ENCODE measurements at places on chromosomes 7 and 10.

DNA sequence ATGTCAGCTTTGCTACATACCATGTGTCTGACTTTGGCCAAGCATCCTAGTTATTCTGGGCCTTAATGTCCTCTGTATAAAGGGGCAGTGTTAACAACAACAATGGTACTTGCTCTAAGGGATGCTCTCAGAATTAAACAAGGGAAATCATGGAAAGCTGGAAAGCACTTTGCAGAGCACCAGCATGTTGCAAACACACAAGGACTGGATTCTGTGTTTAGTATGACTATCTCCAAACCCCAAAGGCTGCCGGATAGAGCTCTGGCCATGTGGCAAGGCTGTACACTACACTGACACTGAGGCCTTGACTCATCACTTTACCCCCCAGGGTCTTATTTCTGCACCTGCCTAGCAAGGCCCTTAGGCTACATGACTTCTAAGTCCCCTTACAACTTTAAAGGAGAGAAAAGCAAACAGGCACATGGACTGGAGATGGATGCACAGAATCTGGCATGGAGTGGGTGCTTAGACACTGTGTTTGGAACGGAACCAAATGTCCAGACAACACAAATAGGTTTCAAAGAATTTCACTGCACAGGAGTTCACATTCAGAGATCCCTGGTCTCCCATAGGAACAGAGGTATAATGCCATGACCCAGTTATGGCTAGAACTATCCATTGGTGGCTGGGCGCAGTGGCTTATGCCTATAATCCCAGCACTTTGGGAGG is 74.6 kb downstream of the FAM13C start:
- no peak for DNase-seq

- DNase-seq = no peak
Observed at GRCh38 chr7:101681170-101682007, 52.3 kb upstream of the MYL10 start.

DNA sequence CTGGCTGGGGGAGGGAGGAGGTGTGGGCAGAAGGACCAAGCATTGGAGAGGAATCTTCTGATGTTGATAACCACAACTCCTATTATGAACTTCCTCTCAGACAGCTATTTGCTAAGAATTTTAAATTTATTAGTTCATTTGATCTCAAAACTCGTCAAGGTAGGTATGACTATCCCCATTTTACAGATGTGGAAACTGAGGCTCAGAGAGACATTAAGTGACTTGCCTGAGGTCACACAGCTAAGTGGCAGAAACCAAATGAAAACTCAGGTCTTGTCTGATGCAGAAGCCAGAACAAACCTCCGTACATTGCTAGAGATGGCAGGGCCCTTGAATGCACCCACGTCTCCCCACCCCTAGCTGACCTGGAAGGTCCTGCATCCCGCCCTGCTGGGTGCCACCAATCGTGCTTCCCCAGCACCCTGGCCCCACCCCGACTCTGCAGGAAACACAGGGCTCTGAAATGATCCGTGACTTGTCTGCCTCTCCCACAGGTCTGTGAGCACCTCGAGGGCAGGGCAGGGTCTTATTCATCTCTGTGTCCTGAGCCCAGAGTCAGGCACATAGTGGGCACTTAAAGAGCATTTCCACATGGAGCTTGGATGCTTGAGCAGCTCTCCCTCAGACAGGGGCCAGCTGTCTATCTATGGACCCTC is 5.6 kb upstream of the PALD1 start:
- DNase-seq = no peak

- no peak for DNase-seq
Observed at GRCh38 chr7:77442636-77443035, 26.5 kb upstream of the GSAP start.

DNA sequence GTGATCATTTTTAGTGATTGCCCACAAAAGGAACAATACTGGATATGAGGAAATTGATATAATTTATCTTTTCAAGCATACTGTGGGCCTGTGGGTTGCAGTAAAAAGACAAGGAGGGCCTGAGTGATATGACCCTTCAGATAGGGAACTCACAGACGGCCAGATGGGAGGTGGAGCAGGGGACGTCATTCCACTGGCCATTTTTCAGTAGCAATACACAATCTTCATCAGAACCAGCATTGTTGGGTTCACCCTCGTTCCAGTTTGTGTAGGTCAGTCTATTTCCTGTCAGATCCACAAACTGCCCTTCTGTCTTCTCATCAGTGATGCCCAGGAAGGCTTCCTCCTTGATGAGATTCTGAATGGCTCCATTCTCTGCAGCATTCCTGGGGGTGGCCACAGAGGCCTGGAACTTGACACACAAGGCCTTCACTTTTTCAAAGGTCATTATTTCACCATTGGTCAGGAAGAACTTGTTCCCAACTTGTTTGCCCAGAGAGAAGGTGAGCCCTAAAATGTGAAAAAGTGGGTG is 4.5 kb downstream of the MBL2 start:
- no peak for DNase-seq

DNA sequence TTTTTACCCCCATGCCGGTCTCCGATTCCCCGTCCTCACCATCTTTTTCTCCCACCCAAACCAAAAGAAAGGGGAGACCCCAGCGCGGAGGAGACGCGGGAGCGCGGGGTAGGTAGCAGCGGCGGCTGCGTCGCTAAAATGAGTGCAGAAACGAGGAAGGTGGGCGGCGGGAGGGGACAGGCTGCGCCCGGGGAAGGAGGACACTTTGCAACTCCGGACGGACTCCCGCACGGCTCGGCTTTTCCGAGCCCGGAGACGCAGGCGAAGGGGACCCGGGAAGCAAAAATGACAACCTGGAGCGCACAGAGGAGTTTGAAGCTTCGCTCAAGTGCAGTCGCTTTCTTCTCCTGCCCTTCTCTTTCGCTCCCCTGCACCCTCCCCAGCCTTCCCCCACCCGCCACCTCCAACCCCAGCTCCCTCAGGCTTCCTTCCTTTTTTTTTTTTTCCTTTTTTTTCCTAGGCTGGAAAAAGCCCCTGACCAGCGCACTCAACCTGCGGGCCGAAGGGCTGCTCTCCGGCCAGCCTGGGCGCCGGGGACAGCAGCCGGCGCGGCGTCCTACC is 453 bp downstream of the SFMBT2 start:
- DNase-seq = no peak

GRCh38 chr10:71850021-71850742 is 869 bp downstream of the PSAP start:
- no peak for DNase-seq

DNA sequence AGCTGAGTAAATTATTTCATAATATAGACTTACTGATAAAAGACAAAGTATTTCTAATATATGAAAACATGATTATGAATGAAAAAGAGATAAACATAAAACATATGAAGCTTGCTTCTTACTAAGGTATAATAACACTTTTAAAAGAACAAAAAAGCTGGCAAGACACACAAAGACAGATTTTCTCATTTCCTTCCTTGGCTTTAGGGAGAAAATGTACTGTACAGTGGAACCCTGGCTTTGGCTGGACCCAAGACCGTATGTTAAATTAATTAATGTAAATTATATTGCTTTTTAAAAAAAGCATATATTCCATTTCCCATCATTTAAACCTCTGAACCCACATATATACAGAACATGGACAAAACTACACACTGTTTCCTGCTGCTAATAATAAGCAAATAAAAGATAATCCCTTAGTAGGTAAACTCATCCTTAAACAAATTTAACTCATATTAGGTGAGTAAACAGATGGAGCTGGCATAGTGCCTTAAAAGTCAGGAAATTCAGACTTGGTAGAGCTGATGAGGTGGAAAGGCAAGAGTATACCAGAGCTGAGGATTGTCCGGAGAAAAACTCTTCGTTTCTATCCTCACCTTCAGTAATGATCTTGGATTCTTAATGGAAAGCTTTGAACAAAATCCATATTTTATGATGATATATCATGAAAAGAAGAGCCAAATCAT is 1016.4 kb upstream of the KCND2 start:
- DNase-seq = no peak

DNA sequence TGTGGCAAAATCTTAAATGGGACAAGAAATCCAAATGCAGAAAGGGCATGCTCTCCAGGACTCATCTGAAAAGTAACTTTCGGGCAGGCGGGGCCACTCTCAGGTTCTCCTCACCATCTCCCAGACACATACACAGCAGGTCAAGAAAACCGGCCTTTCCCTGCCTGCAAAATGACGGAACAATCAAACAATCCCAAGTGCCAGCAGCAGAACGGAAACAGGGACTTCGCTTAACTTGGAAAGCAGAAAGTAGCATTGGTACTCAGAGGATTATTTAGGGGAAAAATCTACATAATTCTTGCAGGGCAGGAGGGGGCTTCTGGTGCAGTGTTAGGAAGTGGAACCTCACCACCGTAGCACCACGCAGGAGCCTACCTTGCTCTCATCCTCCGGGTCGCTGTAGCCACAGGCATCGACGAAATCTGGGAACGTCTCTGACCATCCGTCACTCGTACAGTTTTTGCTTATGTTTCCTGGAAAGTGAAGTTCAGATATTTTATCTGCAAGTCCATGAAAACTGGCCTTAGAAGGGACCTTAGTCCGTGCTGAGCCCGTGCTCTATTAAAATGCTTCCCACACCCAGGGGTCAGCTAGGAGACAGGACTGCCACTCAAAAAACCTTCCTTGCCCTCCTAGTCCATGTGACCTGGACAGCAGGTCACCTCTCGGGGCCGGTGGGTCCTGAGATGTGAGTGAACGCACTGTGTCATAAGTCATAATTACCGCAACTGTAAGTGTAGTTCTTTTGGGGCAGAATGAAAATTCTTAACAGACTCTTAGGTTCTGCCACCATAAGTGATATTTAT is 41.1 kb downstream of the VIPR2 start:
- no peak for DNase-seq

DNA sequence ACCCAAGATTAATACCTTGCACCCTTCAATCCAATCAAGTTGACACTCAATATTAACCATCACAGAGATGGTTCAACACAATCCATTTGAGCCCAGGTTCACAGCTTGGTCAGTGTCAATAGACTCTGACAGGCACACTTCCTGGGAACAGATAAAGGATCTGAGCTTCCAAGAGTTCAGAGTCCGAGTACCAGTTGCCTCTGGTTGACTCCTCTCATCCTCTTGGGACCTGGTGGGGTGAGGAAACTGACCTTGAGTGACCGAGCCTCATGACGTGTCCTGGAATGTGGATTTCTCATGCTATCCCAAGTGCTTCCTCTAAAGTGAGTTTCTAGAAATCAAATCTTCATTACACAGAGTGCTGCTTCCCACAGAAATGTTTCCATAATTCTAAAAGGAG is 162.0 kb downstream of the CYP26A1 start:
- no peak for DNase-seq

DNA sequence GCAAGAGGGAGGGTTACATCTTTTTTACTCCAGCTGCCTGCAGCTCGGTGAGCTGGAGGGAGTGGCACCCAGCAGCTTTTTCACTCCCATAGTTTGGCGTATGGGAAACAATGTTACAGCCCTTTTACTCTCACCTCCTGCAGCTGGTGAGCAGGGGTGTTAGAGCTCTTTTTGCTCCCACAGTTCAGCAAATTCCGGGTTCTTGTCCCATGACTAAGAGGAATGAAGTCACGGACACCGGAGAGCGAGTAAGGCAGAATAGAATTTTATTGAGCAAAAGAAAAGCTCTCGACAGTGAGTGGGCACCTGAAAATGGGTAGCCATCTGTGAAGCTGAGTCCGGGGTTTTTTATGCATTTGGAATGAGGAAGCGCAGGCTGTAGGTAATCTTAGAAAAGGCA is 446.6 kb downstream of the GFRA1 start:
- DNase-seq = no peak

DNA sequence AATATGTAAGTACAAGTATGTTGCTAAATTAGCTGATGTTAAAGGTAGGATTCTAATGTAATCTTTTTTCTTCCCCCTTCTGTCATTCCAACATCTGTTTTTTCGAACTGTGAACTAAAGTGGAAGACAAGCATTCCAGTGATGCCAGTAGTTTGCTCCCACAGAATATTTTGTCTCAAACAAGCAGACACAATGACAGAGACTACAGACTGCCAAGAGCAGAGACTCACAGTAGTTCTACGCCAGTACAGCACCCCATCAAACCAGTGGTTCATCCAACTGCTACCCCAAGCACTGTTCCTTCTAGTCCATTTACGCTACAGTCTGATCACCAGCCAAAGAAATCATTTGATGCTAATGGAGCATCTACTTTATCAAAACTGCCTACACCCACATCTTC is 62.7 kb downstream of the WAC start:
- no peak for DNase-seq

DNA sequence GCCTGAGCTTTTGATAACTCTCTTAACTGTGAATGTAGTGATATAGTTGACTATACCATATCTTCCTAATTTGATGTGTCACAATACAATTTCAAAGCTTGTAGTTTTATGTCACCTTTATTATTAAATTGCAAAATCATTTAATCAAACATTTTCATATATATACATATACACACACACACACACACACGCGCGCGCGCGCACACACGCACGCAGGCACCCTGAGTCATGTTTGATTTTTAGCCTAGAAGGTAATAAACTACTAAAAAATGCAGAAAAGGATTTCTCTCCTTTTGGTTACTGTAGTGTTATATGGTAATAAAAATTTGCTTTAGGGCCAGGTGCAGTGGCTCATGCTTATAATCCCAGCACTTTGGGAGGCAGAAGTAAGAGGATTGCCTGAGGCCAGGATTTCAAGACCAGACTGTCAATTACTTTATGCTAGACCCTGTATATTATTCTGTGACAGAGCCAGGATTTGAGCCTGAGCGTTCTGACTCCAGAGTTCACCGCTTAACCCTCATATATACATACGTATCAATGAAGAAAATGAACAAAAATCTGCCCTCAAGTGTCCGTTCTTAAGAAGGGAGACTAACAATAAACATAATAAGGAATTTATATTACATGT is 89.6 kb downstream of the PODXL start:
- DNase-seq = no peak

- DNase-seq = no peak
Observed at GRCh38 chr7:120227255-120227654, 45.7 kb upstream of the KCND2 start.

DNA sequence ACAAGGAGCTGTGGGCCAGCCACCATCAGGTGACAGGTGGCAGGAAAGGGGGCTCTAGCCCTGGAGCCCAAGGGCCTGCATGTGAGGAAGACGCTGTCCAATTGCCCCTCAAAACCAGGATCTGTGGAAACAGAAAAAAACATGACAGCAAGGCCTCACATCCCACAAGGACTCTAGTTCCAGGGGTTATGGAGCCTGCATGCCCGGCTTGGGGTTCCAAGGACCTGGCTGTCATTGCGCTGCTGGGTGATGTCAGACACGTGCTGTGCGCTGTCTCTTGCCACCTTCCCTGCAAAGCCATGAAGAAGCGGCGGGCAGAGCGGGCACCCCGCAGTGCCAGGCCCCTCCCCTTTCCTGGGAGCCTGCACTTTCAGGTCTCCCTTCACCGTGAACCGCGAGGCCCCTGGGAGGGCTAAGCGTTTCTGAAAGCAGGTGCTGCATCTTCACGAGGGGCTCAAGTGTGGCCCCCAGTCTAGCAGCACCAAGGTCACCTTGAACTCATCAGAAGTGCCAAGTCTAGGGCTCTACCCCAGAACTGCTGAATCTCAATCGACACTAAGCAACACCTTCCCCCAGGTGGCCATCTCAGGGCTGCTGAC is 15.1 kb upstream of the CRYGN start:
- DNase-seq = no peak

Measured in activated CD8-positive, alpha-beta memory T cell treated with anti-CD3 and anti-CD28 coated beads for 1 hour (primary cell).